ENCODE measurements at places on chromosomes 1 and 21.

- DNase-seq: no peak
Measured at GRCh38 chr1:157984469-157984868, 9.0 kb upstream of the KIRREL1 start.

DNA sequence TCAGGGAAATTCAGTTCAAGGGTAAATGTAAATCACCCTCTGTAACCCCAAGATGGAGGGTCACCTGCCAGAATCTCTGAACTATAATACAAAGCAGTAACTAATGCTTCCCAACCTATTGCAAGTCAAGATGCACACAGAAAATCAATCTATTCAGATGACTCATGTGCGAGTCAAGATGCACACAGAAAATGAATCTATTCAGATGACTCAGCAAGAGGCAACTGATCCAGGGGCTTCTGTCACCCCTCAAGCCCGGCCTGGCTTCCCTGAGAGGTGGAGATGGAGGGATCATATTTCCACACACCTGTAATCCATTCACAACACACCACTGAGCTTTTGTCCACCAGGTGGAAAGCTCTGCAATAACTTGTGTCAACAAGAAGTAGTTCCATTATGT, 17.4 kb upstream of the HIVEP3 start:
- DNase-seq: no peak

- DNase-seq: no peak
Measured at GRCh38 chr1:4079815-4080214, 179.7 kb upstream of the C1orf174 start.

- no peak for DNase-seq
Measured at GRCh38 chr1:171484760-171485374, 463 bp upstream of the PRRC2C start.

DNA sequence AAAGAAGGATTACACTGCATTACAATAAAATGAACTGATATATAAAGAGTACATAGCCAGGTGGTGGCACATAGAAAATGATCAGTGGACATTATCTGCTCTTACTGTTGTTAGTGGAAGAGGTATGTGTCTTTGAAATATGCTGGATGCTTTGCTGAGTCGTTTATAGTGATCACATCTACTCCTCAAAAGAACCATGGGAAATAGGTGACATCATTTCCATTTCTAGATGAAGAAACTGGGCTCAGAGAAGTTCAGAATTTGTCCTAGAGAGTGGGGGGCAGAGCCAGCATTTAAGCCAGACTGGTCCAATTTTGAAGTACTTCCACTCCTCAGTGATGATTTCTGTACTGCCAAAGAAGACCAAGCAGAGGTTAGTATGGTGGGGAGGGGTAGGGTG, 34.0 kb upstream of the BACH1 start:
- no peak for DNase-seq

All from gastrocnemius medialis (tissue), 4 donors.